ENCODE measurements at places on chromosomes 2 and 18. TPM values are rescaled to one million over a fixed set of nuclear protein-coding genes. Genes with fewer than 3 reads are reported as not detected.

- DNase-seq = no peak
Observed at GRCh38 chr2:143729296-143729814, 600.1 kb downstream of the ARHGAP15 start.

- DNase-seq = no peak
Observed at GRCh38 chr2:238117199-238118154, 17.3 kb downstream of the ESPNL start.

DNA sequence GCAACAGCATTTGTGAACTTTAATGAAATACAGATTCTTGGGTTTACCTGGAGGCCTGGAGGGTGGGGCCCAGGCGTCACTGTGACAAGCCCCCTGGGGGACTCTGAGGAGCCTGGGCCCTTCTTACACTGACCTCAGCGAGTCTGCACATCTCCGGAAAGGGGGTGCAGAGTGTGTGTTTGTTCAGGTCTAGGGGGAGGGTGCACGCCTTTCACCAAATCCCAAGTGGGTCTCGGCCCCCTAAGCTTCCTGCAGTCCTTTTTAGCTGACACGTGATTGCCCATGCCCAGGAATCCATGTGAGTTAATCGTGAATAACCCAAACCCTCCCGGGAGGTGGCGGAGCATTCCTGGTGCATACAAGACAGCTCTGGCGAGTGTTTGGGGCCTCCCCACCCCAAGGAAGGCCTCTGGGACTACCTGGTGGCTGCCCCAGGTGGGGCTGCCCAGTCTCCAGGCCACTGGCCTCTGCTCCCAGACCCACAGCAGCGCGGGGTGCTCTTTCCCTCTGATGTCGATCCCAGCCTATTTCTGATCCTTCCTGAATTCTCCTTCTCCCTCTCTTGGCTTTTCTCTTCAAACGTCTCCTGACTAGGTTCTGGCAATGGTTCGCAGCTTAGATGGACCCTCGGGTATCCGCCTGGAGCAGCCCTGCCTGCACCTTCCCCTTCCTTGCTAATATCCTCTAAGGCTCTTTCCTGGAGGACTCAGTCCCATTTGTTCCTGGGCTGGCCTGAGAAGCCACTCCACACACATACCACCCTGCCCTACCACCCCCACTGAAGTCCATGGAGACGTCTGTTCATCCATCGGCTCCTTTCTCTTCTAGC lies 10.0 kb downstream of the NGEF start:
- DNase-seq = no peak

Gene CREG2
- not detected for total RNA-seq
